ENCODE measurements at places on chromosomes 7 and 10.

GRCh38 chr10:78207776-78208175 lies 174.1 kb downstream of the RPS24 start:
- no peaks in the 10 kb centered on the region for H3K4me1 ChIP-seq
- H3K4me3 ChIP-seq: no peak overlapping the region
- DNase-seq: no peak

DNA sequence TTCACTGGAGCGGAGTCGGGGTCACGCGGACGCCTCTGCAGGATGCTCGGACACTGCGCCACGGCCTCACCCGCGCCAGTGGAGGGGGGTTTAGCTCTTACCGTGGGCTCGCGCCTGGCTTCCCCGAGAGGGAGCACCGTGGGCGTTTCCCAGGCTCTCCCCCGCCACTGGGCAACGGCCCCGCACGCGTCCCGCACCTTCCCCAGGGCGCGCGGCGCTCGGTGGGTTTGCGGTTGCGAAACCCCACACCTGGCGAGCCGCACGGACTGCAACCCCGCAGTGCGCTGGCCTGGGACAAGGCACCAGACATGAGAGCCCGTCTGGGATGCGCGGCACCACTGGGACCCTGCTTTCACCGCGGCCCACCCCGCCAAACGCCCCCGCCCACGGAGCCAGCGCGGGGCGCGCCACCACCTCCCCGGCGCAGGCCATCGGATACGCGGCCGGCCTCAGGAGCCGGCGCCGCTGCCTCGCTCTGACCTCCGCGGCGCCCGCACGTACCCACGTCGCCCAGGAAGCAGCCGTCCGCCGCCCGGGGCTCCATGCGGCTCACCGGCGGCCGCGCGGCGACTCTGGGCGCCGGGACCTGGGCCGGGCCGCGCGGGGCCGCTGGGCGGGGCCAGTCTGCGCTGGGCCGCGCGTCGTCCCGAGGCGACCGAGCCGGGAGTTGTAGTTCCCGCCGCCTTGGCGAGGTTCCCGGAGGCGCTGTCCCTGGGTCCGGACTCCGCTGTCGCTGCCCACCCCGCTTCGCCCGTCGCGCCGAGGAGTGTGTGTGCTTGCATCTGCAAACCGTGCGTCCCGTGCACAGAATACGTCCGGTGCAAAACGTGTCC lies at the start of gene ASB13:
ASB13 (minus strand) TSS at position 588 of the 833 bp plus-strand sequence; CDS start at position 544, 44 bp downstream.
- peaks cover 2% of the 10 kb centered on the region for H3K4me1 ChIP-seq
- H3K4me3 ChIP-seq: peak within 1 kb of the TSS; percentile 75
- no peak within 1 kb of the TSS for H3K27ac ChIP-seq
- peak; percentile 82 for DNase-seq
- no peaks in the 10 kb centered on the region for H3K27me3 ChIP-seq
- H3K36me3 ChIP-seq: no peaks in the 10 kb centered on the region

GRCh38 chr7:106986450-106986977 lies 58.0 kb upstream of the PRKAR2B start:
- H3K36me3 ChIP-seq: no peaks in the 10 kb centered on the region
- H3K27me3 ChIP-seq: no peaks in the 10 kb centered on the region
- H3K4me1 ChIP-seq: no peaks in the 10 kb centered on the region

GRCh38 chr7:21543528-21544302 lies 876 bp downstream of the DNAH11 start:
- H3K27me3 ChIP-seq: peaks cover 4% of the 10 kb centered on the region
- peaks cover 5% of the 10 kb centered on the region for H3K4me1 ChIP-seq

DNA sequence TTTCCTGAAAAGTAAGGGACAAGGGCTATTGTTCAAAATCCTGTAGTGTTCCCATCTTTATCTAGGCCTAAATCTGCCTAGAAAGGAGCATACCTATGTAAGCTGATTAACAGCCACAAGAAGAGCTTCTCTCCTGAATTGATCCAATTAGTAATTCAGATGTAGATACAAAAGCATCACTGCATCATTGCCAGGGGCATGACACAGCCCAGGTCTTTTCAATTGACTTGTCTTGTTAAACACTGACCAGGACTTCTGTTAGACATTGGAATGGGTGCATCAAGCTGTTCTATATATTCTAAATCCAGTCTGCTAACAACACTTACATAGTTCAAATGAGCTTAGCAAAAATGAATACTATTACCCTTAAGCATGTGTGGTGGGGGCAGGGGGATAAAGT lies 589.2 kb downstream of the INHBA start:
- H3K4me3 ChIP-seq: no peak overlapping the region
- no peaks in the 10 kb centered on the region for H3K4me1 ChIP-seq
- H3K27ac ChIP-seq: no peak overlapping the region
- no peaks in the 10 kb centered on the region for H3K27me3 ChIP-seq
- DNase-seq: no peak

GRCh38 chr10:86345859-86346798 lies 20.5 kb downstream of the GRID1 start:
- H3K27ac ChIP-seq: no peak overlapping the region
- H3K27me3 ChIP-seq: no peaks in the 10 kb centered on the region
- H3K4me3 ChIP-seq: no peak overlapping the region
- H3K4me1 ChIP-seq: peaks cover 5% of the 10 kb centered on the region

GRCh38 chr7:129341212-129341611 lies 93.0 kb upstream of the STRIP2 start:
- DNase-seq: no peak
- H3K27me3 ChIP-seq: no peaks in the 10 kb centered on the region
- H3K4me3 ChIP-seq: no peak overlapping the region
- no peaks in the 10 kb centered on the region for H3K4me1 ChIP-seq
- no peak overlapping the region for H3K27ac ChIP-seq

DNA sequence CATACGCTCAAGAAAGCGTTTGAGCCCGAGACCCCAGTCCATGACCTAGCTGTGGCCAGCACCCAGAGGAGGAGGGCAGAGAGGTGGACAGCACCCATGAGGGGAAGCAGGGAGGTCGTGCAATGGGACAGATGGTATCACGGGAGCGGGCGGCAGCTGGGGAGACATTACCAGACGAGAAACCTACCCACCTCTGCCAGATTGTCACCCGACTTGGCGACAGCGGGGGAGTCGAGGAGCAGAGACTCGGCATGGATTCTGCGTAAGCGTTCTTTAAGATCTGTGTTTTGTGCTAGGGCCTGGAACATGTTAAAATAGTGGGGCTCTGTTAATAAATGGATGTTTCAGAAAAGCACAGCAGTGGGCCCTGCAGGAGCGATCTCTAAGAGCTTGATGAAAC lies 91.6 kb upstream of the GSDME start:
- no peak overlapping the region for H3K27ac ChIP-seq
- no peaks in the 10 kb centered on the region for H3K27me3 ChIP-seq
- H3K4me3 ChIP-seq: no peak overlapping the region
- H3K4me1 ChIP-seq: 0 out of 2 replicates have a peak, but pooled peaks cover 2% of the 10 kb centered on the region

DNA sequence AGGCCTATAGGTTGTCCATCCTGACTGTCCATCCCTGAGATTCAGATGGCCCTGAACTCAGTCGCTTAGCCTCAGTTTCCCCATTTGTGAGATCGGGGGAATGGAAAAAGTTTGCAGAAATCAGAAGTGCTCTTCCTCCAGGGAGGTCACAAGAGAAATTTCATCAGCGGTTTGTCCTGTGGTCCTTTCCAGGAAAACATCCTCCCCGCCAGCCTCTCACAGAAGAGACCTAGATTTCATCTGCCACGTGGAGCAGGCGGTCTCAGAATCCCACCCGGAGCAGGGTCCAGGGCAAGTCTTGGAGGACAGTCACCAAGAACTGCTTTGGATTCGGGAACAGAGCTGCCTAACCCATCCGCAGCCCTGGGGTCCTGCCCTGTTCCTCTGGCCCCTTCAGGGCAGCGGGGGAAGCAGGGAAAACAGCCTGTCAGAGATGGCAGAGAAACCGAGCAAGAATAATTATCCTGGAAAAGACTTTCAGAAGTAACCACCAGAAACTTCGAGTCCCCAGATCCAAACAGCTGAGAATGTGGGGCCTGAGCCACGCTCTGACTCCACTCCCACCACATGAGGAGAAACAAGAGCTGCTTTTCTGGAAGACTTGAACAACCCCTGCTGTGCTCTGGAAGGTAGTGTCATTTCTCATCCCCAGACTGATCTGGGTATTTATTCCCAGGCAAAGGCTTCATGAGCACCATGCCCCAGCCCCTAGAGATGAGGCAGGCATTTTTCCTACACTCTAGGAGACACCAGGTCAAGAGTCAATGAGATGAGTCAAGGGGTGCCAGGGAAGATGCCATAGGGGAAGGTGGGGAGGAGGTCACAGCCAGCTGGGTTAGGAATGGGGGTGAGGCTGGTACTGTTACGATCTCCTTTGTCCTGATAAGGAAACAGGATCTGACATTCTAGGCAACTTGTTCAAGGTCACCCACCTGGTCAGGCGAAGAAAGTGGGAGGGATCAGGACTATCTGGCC lies 1.1 kb upstream of the TNS3 start:
- H3K36me3 ChIP-seq: no peaks in the 10 kb centered on the region
- peaks cover 5% of the 10 kb centered on the region for H3K4me1 ChIP-seq

- H3K27ac ChIP-seq: no peak overlapping the region
- no peak overlapping the region for H3K4me3 ChIP-seq
- DNase-seq: no peak
These were observed 124.7 kb downstream of the BICC1 start for GRCh38 chr10:58637352-58637751.

DNA sequence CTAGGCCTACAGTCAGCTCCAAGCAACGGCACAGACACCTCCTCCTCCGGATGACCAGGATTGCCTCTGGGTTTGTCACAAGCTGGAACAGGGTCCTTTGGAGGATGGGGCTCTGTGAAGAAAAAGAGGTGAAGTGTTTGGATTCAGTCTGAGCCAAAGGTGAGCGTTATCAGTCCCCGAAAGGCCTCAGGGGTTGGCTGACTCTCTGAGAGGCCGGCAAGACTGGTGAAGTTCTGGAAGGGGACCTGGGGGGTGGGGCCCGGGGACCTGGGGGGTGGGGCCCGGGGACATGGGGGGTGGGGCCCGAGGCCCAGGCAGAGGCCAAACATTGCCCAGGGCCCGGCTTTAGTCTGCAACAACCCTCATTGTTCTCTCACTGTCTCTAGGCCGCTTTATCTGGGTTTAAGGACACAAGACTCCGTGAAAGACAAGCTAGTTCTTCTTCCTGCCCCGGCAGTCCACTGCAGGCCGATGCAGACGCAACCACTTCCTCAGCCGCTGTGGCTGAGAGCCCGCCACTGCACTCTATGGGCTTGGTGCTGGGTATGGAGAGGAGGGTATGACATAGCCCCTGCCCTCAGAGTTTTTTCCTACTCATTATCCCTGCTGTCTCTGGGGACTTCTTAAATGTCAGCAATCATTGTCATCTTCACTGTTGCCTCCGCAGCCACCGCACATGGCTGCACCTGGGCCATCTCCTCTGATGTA lies 27.4 kb upstream of the PSAP start:
- DNase-seq: no peak
- H3K4me1 ChIP-seq: no peaks in the 10 kb centered on the region
- H3K36me3 ChIP-seq: no peaks in the 10 kb centered on the region
- no peak overlapping the region for H3K4me3 ChIP-seq
- no peak overlapping the region for H3K27ac ChIP-seq

DNA sequence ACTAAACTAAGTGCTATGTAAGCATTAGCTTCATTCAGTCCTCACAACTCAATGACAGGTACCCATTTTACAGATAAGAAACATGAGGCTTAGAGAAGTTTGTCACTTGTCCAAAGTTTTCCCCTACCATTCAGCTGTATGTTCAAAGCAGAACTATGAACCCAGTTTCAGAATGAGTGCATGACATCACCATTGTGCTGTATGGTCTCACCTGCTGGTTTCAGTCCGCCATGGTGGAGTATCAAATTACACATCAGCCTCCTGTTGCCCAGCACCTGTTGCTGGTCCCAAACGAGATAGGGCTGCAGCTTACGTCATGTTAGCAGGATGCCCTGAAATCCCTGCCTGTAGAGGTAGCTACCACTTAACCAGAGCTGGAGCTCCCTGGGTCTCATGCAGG lies 95.0 kb downstream of the DYNC1I1 start:
- H3K4me1 ChIP-seq: peaks cover 2% of the 10 kb centered on the region
- no peak for DNase-seq
- no peak overlapping the region for H3K27ac ChIP-seq
- no peak overlapping the region for H3K4me3 ChIP-seq
- H3K36me3 ChIP-seq: no peaks in the 10 kb centered on the region
- no peaks in the 10 kb centered on the region for H3K27me3 ChIP-seq

DNA sequence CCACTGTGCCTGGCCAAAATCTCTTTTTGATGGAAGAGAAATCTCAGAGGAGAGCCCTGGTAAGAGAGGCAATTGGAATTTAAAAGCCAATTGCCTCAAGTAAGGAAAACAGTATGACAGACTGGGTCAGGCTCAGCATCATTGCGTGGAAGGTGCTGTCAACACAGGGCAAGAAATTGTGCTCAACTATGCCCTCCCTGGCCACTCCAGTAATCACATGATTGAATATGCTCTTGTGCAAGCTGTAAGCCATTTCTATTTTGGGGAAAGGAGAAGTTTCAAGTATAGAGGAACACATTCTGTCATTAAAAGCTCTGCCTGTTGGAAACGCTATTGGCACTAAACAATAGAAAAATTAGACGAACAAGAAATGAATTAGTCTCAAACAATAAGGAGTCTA lies 1127.7 kb downstream of the REEP3 start:
- DNase-seq: no peak
- H3K27ac ChIP-seq: no peak overlapping the region
- no peak overlapping the region for H3K4me3 ChIP-seq

DNA sequence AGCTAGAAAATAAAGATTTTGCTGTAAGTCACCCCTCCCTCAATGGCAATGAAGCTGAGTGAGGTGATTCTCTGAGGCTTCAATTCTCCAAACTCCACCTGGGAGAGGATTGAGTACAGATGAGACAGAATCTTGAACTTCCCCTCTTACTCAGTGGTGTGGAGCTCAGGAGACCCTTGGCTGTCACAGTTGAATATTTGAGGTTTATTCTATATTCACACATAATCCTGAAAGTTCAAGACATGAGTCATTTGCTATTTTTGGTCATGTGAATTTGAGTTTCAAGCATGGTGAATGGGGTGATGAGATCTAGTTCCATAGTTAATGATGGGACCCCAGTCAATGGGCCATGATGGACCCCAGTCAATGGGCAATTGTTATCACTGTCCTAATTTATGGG lies 13.9 kb upstream of the TECTB start:
- H3K4me3 ChIP-seq: no peak overlapping the region
- no peaks in the 10 kb centered on the region for H3K36me3 ChIP-seq
- H3K4me1 ChIP-seq: no peaks in the 10 kb centered on the region

DNA sequence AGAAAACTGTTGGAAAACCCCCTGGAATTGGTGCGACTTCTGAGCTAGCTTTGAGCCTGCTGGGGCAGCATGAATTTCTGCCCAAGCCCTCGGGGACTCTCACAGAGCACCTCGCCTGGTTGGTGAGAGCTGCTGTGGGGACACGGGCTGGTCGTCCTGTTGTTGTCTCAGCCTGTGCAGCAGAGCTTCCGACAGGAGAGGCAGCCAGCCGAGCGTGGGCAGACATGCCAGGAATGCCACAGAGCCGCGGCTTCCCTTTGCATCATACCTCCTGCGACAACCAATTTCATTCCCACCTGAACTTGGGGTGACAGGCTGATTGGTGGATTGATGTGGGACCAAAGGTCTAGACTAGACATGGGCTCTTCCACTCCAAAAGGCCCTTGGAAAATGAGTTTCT lies 60.2 kb upstream of the NRBF2 start:
- no peak overlapping the region for H3K27ac ChIP-seq
- no peaks in the 10 kb centered on the region for H3K4me1 ChIP-seq
- no peaks in the 10 kb centered on the region for H3K36me3 ChIP-seq
- DNase-seq: no peak
- no peak overlapping the region for H3K4me3 ChIP-seq
- H3K27me3 ChIP-seq: no peaks in the 10 kb centered on the region
